ENCODE measurements at places on chromosomes 7 and 10. TPM values are rescaled to one million over a fixed set of nuclear protein-coding genes. Genes with fewer than 3 reads are reported as not detected.

The TRAPPC14 gene
- 9.7 TPM for total RNA-seq

The IL6 gene
- total RNA-seq: 3.7 TPM

The FEZF1 gene
- not detected for total RNA-seq

The PRSS37 gene
- not detected for total RNA-seq

The NACAD gene
- total RNA-seq: 0.76 TPM

The RP9 gene
- total RNA-seq: 14.4 TPM

The ELAPOR2 gene
- total RNA-seq: 78.4 TPM

The PON1 gene
- not detected for total RNA-seq

The FRG2B gene
- not detected for total RNA-seq

The FAM25C gene
- not detected for total RNA-seq

The CYP26C1 gene
- total RNA-seq: 2.5 TPM

The GDF2 gene
- not detected for total RNA-seq

The RRP12 gene
- total RNA-seq: 25.0 TPM

All from vein endothelial cell (primary cell).